ENCODE measurements at places on chromosomes 3 and 15.

DNA sequence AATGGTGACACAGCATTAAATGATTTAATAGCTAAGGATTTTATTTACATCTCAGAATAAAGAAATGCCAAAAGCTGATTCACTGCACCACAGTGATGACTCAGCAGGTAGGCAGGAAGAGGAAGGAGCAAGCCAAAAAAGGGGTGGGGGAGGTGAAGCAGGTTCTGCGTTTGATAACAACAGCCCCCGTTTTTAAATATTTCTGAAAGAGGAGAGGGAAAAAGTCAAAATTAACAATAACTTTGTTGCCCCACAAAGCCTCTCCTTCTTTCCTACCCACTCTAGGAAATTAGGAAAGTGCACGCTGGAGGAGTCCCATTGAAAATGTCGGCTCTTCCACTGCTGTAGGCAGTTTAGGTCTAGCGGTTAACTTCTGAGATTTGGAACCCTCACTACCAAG is 9.9 kb upstream of the CCDC54 start:
- peak; percentile 61 for DNase-seq

DNA sequence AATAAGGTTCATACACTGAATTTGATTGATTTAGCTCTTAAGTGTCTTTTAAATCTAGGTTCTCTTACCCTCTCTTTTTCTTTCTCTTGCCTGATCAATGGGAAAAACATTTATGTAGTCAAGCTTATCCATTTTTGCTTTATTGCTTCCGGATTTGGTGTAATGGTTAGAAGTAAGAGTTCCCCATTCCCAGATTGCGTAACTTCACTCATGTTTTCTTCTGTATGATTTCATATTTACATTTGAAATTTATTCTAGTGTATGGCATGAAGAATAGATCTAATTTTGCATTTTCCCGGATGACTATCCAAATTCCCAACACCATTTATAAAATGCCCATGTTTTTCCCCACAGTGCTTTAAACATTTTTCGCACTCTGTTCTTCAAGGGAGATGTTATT is 27.9 kb upstream of the SV2B start:
- no peak for DNase-seq

GRCh38 chr15:100593431-100593830 is 8.6 kb downstream of the LINS1 start:
- no peak for DNase-seq

DNA sequence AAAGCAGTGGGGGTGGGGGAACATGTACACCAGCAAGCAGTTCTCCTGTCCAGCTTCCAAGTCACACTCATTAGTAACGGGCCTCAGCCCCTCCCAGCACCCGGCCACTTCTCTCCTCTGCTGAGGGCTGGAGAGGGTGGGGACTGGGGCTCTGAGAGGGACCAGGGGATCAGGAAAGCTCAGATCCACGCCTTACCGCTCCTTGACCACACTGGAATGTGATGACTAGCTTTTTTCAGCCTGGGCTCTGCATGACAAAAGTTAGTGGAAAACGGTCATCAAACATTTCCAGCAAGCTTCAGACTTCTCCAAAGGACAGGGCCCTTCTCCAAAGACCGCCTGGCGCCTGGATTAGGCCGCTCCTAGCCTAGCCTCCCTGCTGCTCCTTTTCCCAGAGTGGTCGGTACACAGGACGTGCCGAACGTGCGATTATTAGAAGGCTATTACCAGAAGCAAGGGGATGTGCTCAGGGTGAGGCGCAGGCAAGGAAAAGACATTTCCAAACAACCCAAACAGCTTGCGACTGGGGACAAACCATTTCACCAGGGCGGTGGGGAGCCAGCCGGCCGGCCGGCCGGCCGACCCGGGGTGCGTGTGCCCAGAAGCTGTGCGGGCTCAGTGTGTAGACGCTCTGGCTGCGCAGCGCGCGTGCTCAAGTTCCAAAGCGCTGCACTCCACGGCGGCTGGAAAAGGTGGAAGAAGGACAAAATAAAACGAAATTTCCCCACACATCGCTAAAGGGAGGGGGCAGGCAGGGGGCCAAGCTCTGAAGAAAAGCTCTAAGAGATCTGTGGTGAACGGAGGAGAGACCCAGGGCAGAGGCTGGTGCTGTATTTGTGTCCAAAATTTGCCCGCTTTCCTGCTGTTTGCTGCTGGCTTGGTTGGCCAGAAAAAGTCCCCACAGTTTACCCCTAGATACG is 51.0 kb upstream of the SSR3 start:
- peak; percentile 57 for DNase-seq

DNA sequence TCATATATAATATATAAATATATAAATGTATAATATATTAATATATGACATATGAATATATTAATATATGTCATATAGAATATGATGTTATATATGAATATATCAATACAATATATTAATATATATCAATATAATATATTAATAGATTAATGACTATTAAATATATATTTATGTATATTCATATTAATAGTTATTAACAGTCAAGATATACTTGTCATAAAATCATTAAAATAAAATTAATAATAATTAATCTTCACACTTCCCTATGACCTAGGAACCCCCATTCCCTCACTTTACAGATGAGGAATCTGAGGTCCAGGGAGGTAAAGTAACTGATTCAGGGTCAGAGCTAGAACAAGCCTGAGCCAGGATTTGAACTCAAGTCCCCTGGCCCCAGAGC is 70.6 kb upstream of the SLC6A11 start:
- DNase-seq, result no peak

DNA sequence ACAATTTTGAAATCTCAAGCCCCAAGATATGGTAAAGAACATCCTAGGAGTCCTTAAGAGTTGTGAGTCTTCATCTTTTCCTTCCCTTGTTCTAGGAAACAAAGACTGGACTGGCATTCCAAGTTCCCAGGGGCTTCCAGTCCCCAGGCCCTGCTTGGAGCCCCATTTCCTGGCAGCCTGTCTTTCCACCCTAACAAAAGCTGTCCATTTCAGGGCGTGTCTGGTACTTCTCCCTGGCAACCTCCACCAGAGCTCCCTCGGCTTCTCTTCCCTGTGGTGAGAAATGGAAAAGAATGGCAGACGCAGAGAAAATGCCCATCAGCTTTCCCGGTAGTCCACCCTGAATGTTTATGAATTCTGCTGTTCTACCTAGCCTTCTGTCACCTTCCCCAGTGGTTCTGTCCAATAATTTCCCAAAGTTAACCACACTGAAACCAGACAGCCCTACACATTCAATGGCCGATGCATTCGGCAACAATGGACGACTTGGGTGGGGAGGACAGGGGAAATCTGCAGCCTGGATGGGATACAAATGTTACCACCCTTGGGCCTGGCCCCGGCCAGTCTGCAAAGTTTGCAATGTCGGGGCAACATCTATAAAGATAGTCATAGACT is 6.8 kb downstream of the RAB6B start:
- no peak for DNase-seq

- DNase-seq, result no peak
These were observed 90.6 kb downstream of the CACNA1D start for GRCh38 chr3:53585049-53585448.

- no peak for DNase-seq
These were observed 341.5 kb downstream of the ROBO2 start for GRCh38 chr3:77381431-77381830.

GRCh38 chr15:83077491-83078230 is 10.6 kb upstream of the BTBD1 start:
- no peak for DNase-seq

DNA sequence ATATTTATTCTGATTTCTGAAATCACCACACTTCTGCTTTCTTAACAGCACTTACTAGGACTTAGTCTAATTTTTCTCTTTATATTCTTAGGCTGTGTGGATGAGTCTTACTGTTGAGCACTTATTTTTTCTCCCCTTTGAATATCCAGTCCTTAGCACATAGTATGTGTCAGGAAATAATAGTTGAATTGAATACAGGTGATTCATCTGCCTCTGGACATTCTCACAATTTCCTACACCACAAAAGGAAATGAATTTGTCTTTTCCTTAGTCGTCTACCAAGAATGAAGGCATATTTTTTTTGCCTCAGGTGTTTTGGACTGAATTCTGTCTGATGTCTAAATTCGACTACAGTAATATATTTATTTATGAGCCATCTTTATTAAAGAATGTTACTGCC is 204.2 kb downstream of the GHSR start:
- no peak for DNase-seq

- no peak for DNase-seq
These were observed 17.7 kb downstream of the ACVR2B start for GRCh38 chr3:38471260-38471857.

GRCh38 chr3:69126999-69127398 is 4.6 kb upstream of the LMOD3 start:
- DNase-seq, result no peak

DNA sequence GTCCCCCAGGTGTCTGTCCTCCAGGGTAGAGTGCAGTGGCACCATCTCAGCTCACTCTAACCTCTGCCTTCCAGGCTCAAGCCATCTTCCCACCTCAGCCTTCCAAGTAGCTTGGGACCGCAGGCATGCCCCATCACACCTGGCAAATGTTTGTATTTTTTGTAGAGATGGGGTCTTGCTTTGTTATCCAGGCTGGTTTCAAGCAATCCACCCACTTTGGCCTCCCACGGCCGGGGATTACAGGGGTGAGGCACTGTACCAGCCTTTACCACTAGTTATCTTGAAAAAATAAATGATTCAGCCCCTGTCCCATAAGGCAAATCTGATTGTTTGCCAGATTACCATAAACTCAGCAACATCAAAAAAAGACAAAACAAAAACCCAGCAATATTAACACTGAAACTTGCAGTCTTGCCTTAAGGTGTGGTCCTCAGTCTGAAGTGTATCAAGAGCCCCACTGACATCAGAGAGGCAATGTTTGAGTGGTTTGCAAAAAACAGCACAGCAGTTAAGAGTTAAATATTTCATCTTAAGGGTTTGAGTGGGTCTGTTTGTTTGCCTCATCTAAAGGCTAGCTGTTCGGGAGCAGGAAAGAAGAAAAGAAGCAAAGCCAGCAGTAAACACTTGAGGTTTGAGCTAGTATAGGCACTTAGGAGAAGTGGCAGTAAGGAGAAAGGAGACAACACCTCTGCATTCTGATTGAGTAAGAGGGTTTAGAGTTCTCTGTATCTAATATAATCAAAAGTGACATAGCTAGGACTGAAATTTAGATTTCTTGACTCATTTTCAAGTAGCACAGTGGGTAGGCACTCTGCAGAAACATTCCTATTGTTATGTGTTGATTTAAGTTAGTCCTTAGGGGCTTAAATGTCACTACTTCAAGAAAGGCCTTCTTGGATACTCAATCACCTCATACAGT is 26.3 kb upstream of the EDEM1 start:
- DNase-seq, result no peak

- DNase-seq, result no peak
These were observed 23.8 kb downstream of the MTMR14 start for GRCh38 chr3:9673082-9673481.

DNA sequence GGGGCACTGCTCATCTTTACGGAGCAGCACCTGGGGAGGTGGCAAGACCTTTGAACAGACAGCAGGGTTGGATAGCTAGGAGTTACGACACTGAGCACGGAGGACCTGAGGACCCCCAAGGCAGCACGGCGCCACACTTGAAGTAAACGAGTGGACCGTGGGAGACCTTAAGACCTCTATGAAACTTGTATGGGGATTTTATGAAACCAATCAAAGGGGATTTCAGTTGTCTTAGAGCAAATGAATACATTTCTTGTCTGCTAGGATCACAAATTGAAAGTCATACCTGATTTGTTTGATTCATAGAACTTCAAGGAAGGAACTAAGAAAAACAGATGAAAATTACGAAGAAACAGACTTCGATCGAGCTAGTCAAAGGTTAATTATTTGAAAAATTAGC is 281.2 kb downstream of the MECOM start:
- no peak for DNase-seq

DNA sequence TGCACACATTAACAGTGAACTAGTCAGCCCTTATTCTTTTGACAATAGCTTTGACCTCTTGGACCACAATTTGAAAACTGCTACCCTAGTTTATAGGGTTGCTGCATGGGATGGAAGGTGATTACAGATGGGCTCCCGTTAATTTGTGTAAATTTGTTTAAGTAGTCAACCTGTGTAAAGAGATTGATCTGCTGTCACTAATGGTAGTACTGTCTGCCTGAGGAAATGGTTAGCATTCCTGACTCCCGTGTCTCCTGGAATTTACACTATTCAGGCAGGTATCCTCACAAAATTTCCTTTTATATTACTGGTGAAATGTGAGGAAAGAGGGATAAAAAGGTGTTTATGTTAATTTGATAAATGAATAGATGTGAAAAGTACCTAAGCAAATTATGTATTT is 15.3 kb upstream of the EBLN2 start:
- no peak for DNase-seq

DNA sequence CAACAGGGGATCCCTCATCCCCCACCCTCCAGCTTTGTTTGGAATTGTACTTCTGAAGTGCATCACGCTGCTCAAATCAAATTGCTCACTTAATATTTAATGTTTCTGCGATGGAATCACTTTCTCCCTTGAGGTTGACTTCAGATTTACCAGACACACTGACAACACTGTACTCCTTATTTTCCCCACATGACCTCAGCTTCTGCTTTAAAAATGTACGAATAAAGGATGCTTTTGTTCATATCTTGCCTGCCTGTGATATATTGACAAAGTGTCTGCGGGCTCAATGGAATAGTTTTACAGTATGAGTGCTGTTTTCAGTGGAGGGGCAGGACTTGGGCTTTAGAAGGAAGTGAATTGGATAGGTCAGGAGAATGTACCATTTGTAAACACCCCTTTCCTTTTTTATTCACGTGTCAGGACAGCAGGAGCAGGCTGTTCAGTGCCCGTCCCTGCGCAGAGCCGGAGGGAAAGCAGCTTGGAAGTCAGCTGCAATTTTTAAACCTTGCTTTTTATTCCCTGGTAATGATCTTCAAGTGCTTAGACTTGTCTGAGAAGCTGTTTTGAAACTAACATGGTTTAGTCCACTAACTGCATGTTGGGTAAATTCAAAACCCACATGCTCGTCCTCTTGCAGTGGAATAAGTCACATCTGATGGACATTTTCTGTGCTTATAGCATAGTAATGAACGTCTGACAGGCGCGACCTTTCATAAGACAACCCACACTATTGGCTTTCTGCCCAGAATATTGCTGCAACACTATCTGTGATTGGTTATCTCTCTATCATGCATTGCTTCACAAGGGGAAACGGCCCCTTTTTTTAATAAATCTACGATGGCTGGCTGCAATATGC is 29.9 kb downstream of the MBNL1 start:
- DNase-seq, result peak; percentile 99

DNA sequence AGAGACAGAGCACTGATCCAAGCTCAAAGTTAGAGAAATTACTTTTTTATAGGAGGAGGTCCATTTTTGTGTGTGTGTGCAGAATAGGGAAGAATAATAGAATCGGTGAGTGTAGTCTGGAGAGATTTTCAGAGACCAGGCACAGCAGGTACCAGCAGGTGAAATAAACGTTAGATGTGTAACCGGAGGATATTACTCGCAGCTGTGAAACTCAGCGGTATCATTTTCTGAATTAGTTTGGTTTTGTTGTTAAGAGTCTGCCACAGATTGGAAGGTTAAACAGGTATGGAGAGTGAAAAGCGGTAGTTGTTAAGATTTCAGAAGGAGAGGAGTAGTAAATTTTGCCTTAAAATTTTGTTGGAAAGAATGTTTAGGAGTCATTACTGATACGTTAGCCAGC is 69.9 kb downstream of the RGMA start:
- no peak for DNase-seq
